ENCODE measurements at places on chromosomes 13 and 19. TPM values are rescaled to one million over a fixed set of nuclear protein-coding genes. Genes with fewer than 3 reads are reported as not detected.

- DNase-seq: no peak
Measured at GRCh38 chr19:15252398-15253018, 20.3 kb upstream of the EPHX3 start.

The B3GNT3 gene
- total RNA-seq: not detected

- no peak for DNase-seq
Measured at GRCh38 chr13:102873653-102874052, 27.8 kb downstream of the ERCC5 start.

GRCh38 chr13:102555914-102556553 is 40.8 kb upstream of the TPP2 start:
- no peak for DNase-seq

GRCh38 chr13:60959427-60959826 is 456.2 kb downstream of the PCDH20 start:
- DNase-seq: no peak

DNA sequence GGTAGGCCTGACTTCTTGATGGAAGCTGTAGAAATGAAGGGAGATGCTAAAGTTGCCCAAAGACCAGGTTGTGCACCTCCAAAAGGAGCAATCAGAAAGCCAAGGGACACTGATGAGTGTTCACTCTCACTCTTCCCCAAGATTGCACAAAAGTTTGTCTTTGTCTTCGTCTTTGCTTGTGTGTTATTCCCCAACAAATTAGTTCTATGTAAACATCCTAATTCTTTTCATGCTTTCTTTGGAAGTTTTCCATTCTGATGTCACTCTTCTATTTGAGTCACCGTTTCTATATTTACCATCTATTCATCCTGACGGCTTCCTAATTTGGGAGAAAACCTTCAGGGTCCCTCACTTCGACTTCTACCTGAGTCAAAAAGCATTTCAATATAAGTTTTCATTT is 3.7 kb upstream of the TMEM272 start:
- DNase-seq: no peak

The TMPRSS9 gene
- not detected for total RNA-seq

- no peak for DNase-seq
Measured at GRCh38 chr19:13195678-13196077, 45.5 kb downstream of the IER2 start.

GRCh38 chr13:51839711-51840540 is 5.1 kb downstream of the TMEM272 start:
- DNase-seq: no peak

The ZNF699 gene
- 4.3 TPM for total RNA-seq

DNA sequence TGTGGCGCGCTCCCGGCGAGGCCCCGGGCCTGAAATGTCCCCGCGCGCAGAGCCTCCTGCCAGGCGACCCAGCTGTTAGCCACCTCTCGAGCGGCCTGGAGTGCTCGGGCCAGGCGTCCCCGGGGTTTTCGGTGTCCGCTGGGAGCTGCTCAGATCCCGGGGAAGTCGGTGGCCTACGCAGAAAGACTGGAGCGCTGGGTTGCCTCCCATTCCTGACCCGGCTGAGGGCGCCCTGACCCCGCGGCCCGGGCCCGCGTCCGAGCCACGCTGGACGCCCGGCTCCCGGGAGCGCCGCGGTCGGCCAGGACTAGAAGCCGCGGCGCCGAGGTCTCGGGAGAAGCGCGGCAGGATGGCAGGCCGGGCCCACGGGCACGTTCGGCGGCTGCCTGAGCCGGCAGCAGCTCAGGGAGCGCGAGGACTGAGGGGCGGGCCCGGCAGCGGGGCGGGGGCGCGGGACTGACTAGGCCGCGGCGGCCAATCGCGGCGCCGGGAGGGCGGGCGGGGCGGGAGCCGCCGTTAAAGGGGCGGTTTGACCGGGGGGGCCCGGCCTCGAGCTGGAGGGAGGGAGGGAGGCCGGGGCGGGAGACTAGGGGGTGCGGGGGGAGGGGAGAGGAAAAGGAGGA is 1.3 kb upstream of the ZIC2 start:
- DNase-seq: peak; percentile 67

DNA sequence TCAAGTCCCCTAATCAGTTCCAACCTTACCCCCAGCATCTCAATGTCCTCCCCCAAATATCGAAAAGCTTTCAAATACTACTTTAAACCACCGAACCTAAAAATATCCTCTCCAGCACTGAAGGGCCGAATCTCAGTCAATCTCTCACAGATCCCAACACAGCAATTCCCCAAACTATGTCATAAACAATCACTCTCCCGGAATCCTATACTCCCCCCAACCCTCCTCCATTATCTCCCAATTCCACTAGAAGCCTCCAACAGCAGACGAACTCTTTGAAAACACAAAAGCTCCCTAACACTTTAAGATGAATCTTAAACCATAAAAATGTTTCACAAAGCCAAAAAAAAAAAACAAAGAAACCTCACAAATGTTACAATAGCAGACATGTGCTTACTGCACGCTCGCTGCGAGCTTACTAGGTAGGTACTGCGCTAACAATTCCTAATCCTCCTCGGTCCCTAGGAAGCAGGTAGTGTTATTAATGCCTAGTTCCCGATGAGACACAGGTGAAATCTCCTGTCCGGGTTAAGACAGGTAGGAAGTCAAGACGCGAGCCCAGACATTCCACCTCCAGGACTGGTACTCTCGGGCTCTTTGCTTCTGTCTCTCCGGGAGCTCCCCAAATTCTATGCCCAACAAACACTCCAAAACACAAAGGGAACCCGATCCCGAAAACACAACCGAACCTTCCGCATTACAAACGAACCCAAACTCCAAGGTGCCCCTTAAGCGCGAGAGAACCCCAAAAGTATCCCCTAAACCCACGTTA is 14.2 kb downstream of the FBXO46 start:
- DNase-seq: no peak

The UBE2L5 gene
- total RNA-seq: not detected

DNA sequence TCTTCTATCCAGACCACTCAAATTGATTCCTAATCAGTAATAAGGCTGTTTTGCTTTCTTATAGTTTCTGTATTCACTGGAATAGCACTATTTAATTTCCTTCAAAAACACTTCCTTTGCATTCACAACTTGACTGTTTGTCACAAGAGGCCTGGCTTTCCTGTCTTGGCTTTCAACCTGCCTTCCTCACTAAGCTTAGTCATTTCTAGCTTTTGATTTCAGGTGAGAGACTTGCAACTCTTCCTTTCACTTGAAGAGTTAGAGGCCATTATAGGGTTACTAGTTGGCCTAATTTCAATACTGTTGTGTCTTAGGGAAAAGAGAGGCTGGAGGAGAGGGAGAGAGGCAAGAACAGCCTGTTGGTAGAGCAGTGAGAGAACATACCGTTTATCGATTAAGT is 47.0 kb downstream of the SACS start:
- DNase-seq: no peak

- peak; percentile 68 for DNase-seq
Measured at GRCh38 chr13:46698014-46698413, 98.9 kb downstream of the ESD start.

DNA sequence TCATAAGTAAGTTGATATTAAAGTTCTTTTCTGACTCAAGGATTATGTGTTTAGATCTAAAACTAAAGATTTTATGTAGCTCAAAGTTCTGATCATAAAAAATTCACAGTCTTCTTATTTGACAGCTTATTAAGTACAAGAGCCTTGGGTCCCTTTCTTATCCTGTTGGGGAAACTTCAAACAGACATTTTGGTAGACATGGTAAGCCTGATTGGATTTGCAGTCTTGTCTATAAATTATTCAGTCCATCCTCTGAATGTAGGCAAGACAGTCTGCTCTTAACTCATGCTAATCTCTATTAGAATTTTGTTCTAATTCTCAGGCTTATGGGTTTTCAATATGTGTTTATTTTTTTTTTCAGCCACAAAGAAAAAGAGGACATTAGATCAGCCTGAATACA is 1718.7 kb upstream of the SLC10A2 start:
- DNase-seq: no peak

GRCh38 chr19:39064405-39064804 is 19.8 kb upstream of the ACP7 start:
- no peak for DNase-seq

The TMIGD2 gene
- total RNA-seq: not detected

- DNase-seq: no peak
Measured at GRCh38 chr19:31357315-31357673, 8.1 kb upstream of the TSHZ3 start.

The HIPK4 gene
- 0.09 TPM for total RNA-seq

DNA sequence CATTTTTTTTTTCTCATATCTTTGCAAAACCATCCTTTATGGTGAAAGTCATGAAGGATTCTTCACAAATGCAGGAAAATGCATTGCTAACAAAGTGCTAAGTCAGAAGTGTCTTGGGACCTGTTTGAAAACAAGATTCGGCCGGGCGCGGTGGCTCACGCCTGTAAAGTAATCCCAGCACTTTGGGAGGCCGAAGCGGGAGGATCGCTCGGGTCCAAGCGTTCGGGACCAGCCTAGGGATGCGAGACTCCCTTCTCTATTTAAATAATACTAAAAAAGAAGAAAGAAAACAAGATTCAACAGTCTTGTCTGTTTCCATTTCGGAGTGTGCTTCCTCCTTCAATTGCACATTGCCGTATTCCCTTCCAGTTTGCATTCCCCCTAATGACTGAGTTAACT is 819 bp downstream of the EID2B start:
- DNase-seq: no peak

DNA sequence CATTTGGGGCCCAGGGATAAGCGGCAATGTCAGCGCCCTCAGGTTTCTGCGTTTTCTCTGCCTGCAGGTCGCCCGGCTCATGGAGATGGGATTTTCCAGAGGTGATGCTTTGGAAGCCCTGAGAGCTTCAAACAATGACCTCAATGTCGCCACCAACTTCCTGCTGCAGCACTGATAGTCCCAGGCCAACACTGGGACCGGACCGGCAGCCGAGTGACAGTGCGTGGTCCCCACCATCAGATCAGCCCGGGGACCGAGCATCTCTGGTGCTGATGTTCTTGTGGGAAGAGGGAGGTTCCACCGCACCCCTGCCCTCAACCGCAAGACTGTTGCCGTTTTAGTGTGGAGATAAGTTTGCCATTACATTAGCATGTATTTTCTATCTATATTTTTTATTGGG is 78.0 kb upstream of the GPR183 start:
- DNase-seq: no peak

The JAK3 gene
- 4.2 TPM for total RNA-seq

DNA sequence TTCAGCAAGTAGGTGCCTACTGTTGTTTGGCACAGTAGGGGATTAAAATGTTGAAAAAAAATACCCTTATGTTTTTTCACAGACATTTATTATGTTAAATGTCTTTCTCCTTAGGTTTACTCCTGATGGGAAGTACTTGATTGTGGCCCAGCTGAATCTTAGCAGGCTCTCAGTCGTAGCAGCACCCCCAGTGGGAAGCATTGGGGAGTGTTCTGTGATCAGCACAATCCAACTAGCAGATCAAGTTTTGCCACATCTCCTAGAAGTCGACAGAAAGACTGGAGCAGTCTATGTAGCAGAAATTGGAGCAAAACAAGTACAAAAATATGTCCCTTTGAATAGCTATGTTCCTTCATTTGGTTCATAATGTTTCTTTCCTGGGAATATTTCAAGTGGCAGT is 9.3 kb downstream of the NHLRC3 start:
- DNase-seq: no peak

The EFNA2 gene
- not detected for total RNA-seq

The CLEC11A gene
- 8.4 TPM for total RNA-seq

GRCh38 chr13:94309576-94309975 is 169.9 kb downstream of the DCT start:
- DNase-seq: no peak
